Fibroblast of lung (primary cell): ENCODE measurements at places on chromosomes 7 and 10.

DNA sequence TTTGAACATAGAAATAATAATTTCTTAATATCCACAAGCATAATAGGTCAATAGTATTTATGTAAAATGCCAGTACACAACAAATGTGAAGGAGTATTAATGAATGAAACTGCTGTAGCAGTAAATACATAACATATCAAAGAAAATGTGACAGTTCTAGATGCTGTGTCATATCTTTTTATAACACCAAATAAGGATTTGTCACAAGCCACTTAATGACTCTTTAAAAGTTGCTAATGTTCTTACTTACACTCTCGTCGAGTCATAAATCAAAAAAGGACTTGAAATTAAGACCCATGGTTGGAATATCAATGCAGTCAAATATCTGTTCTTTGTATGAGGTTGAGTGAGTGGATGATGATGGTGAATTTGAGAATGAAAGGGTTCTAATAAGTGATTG, 96.6 kb downstream of the CELF2 start:
- no peak for DNase-seq

- DNase-seq, result no peak
These were observed 7.4 kb downstream of the TAS2R40 start for GRCh38 chr7:143229054-143229790.

GRCh38 chr7:135326636-135327280, 93.1 kb downstream of the STRA8 start:
- DNase-seq, result peak; percentile 8

DNA sequence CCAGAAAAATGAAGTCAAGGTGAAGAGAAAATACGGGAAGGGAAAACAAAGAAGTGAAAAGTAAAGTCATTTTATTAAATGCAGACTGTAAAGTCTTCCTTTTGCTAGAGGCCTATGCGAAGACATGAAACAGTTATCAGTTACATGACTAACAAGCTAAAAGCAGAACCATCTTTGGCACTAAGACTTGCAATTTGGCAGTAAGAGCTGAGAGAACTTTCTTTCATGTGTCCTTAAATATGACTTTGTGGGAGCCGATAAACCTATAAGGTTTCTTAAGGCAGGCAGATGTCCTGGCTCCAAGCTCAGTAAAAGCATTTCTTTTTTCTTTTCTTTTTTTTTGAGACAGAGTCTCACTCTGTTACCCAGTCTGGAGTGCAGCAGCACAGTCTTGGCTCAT, 10.4 kb downstream of the ANLN start:
- no peak for DNase-seq

DNA sequence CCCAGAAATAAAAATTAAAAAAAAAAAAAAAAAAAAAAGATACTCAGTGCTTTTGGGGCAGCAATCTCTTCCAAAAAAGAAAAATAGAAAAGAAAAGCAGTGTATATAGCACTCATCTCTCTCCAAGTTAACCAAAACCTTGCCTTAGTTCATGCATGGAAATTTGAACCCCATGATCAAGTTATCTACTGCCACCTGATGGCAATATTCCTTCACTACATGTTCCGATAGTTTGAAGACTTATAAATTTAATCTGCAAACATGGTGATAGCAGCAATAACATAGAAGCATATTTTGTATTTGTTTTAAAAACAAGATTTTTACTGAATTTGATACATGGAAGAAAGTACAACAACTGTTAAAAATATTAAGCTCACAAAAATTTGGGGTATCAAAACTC, 48.6 kb upstream of the SLIT1 start:
- peak; percentile 67 for DNase-seq

DNA sequence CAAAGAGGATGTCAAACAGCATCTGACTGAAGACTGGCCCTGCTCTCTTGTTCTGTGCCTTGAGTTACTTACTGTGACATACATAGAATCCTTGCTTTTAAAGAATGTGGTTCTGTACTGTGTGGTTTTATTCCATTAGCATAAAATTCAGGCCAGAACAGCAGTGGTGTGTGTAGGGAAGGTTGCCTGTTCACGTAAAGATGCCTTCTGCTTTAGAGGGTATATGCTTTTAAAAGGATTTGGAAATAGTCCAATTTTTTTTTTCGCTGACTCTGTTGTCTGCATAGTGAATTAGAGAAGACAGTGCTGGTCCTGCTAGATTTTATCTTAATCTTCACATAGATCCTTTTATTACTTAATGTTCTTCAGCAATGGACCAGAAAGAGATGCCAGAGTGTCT, 470.8 kb upstream of the SEMA3A start:
- no peak for DNase-seq

- no peak for DNase-seq
These were observed 124.6 kb upstream of the GLCCI1 start for GRCh38 chr7:7843972-7844371.
